ENCODE measurements at places on chromosomes 7 and 10.

- DNase-seq, result no peak
Measured at GRCh38 chr10:103688491-103688890, 166.9 kb downstream of the SH3PXD2A start.

GRCh38 chr7:123944395-123944794, 19.4 kb downstream of the SPAM1 start:
- no peak for DNase-seq

- no peak for DNase-seq
Measured at GRCh38 chr7:121833991-121834390, 39.0 kb upstream of the PTPRZ1 start.

- no peak for DNase-seq
Measured at GRCh38 chr7:78370936-78371335, 572.4 kb downstream of the PHTF2 start.

- DNase-seq, result no peak
Measured at GRCh38 chr7:79523436-79523835, 70.0 kb upstream of the MAGI2 start.

- DNase-seq, result no peak
Measured at GRCh38 chr7:147523056-147523455, 1067.5 kb upstream of the C7orf33 start.

GRCh38 chr10:27448921-27449320, 55.2 kb upstream of the RAB18 start:
- DNase-seq, result no peak

DNA sequence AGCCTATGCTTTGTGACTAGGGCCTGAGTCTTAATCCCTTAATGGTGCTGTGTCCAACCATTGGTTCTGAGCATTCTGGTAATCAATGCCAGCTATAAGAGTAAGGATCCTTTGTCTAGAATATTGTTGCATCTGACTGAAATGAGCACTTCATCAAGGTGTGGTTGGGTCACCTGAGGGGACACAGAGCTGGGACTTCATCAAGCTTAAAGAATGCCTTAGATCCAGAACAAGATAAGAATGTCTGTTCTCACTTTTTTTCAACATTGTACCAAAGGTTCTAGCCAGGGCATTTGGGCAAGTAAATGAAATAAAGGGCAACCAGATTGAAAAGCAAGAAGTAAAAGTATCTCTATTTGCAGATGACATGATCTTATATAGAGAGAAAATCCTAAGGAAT, 280.4 kb downstream of the MTERF1 start:
- DNase-seq, result no peak

GRCh38 chr10:614139-614711, 75.2 kb downstream of the DIP2C start:
- DNase-seq, result no peak

DNA sequence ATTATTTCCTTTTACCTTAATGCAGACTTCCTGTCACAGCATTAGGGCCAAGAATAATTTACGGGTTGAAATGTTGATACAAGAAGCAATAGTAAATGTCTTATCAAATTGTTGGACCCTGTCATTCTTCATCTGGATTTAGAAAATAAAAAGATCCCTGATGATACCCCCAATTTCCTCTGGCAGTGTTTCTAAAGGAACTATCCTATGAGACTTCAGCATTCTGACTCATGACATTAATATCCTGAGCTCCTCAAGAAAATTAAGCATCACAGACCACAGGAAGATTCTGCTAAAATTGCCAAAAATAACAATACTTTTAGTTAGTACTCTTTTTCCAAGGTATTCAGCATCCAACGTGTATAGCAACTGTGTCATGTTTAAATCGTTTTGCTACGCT, 490.5 kb upstream of the ANKRD30A start:
- no peak for DNase-seq

GRCh38 chr7:98073047-98073446, 33.6 kb upstream of the LMTK2 start:
- no peak for DNase-seq

DNA sequence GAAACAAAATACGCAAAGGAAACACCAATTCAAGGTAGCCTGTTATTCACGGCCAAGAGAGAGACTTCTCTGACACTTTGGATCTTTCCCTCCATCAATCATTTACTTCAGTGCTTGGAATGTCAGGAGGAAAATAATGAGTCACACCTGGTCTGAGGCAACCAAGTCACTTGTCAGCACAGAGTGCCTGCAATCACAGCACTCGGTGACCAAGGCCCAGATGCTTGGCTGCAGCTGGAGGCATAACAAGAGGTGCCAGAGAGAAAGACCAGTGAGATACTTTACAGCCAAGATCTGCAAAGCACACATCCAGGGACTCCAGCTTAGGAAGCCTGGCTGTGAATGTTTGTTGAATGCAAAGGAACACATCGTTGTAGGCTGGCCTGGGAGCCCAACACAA, 33.9 kb downstream of the ASB13 start:
- no peak for DNase-seq

All from NCI-H1048 (cell line).